ENCODE measurements at places on chromosomes 11 and 22.

DNA sequence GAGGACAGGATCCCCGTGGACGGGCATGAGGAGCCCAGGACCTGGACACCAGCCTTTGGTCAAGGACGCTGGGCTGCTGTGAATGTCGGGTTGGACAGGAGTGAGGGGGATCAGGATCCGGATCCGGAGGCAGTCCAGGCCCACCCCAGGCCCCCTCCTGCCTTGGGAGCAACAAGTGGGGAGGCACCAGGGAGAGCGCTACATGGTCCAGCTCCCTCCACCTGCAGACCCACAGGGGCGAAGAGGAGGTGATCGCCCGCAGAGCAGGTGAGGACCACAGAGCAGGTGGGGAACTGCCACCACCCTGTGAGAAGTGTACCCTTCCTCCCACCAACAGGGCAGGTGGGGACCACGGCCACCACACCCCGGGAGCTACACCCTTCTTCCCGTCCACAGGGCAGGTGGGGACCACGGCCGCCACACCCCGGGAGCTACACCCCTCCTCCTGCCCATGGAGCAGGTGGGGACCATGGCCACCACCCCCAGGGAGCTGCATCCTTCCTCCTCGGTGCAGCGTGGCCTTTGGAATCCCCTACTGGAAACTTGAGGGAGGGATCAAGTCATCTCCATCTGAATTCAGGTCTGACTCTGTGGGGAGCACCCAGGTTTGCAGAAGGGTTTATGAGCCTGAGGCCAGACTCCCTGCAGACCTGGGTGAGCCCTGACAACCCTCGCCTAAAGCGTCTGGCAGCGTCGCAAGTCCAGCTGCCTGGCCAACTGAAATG lies 141.0 kb downstream of the BRD1 start:
- no peak for DNase-seq

- DNase-seq, result no peak
Measured at GRCh38 chr22:28962042-28962554, 78.7 kb downstream of the ZNRF3 start.

GRCh38 chr11:36631774-36632173 lies 33.7 kb upstream of the RAG2 start:
- no peak for DNase-seq

DNA sequence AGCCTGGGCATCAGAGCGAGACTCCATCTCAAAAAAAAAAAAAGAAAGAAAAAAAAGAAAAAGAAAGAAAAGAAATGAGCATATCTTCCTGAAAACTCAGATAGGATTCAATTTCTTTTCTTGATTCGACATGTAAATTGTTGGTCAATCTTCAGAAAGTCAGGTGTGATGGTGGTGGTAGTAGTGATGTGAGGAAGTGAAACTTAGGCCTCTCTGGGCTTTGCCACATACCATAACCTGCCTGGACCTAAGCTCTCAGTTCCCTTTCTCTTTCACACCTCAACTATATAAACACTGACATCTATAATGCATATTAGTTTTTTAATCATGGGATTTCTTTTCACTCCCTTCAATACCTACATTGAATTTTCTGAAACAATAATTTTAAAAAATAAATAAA lies 98.0 kb upstream of the TBCEL start:
- DNase-seq, result no peak

GRCh38 chr11:858053-858761 lies 15.6 kb downstream of the TSPAN4 start:
- DNase-seq, result no peak

GRCh38 chr22:46491946-46492345 lies 45.5 kb downstream of the CELSR1 start:
- no peak for DNase-seq

DNA sequence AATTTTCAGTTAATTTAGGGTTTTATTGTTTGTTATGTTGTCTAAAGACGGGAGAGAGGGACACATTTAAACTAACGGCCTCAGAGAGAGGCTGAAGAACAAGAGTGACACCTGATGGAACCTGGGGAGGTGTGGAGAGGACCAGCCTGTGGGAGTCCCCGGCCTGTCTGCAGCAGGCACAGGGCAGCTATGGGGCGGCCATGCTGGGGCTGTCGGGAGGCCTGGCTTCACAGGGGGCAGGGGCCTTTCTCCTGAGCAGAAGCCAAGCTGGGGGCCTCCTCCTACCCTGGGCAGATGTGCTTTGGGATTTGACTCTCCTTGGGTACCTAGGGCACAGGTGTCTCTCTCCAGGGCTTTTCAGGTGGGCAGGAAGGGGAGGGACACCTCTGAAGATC lies 21.9 kb downstream of the RELT start:
- no peak for DNase-seq

Data from stimulated activated CD8-positive, alpha-beta memory T cell treated with anti-CD3 and anti-CD28 coated beads, Interleukin-4, amount 100 ng/mL, for 1 hour (primary cell).